Mucosa of descending colon (tissue), 3 donors: ENCODE measurements at places on chromosomes 11 and 22.

DNA sequence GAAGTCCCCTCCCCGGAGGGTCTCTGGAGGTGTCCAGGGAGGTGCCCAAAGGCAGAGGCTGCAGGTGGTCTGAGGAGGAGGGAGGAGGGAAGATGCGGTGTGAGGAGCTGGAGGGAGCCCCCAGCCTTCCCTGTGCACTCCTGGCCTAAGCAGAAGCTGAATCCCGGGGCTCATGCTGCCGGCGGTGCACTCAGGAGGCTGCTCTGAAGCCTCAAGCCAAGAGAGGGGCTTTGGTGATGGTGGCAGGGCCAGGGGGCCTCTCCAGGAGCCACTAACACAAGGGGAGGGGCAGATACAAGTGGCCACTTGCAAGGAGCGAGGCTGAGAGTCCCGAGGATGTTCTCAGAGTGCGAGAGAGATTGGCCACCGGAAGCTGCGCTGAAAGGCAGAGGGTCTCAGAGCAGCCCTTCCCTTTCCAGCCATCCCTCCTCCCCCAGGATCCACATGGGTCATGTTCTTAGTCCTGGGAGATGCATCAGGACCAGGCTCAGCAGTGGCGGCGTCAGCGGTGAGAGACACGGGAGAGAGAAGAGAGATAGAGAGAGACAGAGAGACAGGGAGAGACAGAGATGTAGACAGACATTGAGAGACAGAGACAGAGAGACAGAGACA, 774 bp upstream of the MRGPRG start:
- DNase-seq, result no peak

- DNase-seq, result peak; percentile 86
These were observed 32.1 kb downstream of the UQCR10 start for GRCh38 chr22:29799217-29799680.

DNA sequence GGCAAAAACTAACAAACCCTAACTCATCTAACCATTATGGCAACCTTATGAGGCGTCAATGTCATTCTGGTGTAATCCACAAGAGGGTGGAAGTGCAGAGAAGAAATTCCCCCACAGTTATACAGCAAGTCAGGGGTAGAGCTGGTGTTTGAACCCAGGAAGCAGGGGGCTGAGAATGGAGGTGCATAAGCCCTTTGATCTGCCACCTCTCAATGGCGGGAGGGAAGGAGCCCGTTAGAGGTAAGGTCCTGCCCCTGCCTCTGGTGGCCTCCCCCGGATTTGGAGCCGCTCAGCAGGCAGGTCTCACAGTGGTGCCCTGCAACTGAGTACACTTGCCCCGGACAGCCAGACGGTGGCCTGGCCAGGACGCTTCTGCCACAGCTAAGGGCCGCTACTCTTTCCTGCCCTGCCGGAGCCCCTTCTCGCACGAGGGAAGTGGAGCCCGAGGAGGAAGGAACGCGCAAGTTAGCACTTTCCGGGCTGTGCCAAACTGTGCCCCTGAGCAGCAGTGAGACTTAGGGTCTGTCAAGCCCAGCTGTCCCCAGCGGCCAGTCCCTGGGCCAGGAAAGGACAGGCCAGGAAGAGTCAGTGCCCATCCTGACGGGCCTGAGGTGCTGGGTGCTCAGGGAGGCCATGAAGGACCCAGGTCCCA, 1.1 kb downstream of the FXYD2 start:
- DNase-seq, result peak; percentile 30

- DNase-seq, result no peak
These were observed 3.7 kb upstream of the DGKZ start for GRCh38 chr11:46343520-46343919.

- DNase-seq, result no peak
These were observed 35.8 kb upstream of the CHRM4 start for GRCh38 chr11:46427364-46427763.

GRCh38 chr22:48491451-48491941, 1336.2 kb downstream of the BRD1 start:
- DNase-seq, result no peak

DNA sequence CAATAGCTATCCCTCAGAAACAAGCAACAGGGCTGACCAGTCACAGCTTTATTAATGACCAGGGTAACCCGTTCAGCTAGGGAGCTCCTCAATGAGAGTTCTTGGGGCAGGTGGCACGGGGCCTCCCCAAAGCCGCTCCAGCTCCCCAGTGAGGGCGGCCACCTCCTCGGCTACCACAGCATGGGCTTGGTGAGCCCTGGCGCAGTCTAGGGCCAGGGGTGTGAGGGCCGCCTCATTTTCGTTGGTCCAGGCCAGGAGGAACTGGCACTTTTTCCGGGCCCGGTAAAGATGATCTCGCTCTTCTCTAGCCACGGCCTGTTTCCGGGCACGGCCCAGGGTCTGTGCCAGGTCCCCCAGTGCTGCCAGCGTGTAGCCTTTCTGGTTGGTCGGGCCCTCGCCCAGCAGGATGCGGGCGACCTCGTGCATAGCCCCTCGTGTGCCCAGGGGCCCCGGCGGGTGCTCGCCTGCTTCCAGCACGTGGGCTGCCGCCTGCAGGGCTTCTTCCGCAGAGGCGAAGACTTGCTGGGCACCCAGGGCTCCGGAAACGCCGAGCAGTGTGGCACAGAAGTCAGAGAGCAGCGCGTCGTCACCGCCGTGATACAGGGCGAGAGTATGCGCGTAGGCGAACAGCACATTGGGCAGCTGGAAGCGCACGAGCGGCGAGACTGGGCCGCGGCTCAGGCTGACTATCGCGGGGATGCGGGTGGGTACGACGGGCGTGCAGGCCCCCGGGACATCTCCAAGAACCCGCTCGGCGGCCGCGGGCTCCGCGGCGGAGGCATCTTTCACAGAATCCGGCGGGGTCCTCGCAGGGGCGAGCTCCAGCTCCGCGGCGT, 913 bp downstream of the ZNHIT2 start:
- peak; percentile 66 for DNase-seq

GRCh38 chr11:32221476-32222032, 130.7 kb downstream of the RCN1 start:
- DNase-seq, result no peak

- DNase-seq, result no peak
These were observed 59.2 kb upstream of the CD5 start for GRCh38 chr11:61042961-61043540.
